ENCODE measurements at places on chromosomes 12 and 14.

DNA sequence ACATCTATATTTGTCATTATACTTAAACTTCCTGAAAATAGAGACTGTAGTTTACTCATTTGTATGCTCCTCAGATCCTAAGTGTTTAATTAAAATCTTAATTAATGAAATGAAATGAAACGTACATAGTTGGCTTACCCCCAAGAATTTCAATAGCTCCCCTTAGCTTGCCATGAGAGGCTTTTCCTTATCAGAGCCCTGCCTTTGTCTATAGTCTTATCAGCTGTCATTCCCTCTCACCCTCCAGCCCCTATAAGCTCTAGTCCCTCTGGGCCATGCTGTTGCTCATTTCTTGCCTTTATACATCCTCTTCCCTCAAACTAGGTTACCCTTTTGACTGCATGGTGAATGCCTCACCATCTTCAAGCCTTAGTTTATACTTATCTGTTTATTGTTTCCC lies 1.1 kb upstream of the RTRAF start:
- no peak for DNase-seq

- no peak for DNase-seq
These were observed 754 bp downstream of the ACSS3 start for GRCh38 chr12:81078469-81079196.

GRCh38 chr12:25332143-25332542 lies 81.4 kb upstream of the KRAS start:
- DNase-seq, result no peak

DNA sequence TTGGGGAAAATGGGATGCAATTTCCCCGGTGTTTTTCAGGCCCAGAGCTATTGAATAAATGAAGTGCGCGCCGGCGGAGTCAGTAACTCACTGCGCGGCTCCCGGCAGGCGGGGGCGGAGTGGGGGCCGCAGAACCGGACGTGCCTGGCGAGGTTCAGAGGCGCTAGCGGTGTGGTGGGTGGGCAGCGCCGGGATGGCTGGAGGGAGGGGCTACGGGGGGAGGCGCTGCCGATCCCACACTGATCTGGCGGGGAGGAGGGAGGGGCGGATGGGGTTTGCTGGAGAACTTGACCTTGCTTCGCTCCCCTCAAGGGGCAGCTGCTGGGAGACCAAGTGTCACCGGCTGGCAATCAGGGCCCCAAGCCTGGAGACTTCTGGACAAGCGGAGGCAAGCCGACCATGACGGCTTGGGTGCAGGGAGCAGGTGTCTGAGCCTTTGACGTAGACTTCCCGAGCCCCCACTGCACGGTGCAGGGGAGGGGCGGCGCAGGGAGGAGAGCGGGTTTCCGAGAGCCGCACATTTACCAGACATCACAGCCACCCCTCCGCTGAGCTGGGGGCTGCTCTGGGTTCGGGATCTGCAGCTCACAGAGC lies 174.1 kb upstream of the RTL1 start:
- DNase-seq, result no peak

- DNase-seq, result no peak
These were observed 1.1 kb upstream of the TRAF3 start for GRCh38 chr14:102775855-102776760.

GRCh38 chr14:60090864-60091519 lies 731 bp upstream of the PCNX4 start:
- DNase-seq, result no peak

DNA sequence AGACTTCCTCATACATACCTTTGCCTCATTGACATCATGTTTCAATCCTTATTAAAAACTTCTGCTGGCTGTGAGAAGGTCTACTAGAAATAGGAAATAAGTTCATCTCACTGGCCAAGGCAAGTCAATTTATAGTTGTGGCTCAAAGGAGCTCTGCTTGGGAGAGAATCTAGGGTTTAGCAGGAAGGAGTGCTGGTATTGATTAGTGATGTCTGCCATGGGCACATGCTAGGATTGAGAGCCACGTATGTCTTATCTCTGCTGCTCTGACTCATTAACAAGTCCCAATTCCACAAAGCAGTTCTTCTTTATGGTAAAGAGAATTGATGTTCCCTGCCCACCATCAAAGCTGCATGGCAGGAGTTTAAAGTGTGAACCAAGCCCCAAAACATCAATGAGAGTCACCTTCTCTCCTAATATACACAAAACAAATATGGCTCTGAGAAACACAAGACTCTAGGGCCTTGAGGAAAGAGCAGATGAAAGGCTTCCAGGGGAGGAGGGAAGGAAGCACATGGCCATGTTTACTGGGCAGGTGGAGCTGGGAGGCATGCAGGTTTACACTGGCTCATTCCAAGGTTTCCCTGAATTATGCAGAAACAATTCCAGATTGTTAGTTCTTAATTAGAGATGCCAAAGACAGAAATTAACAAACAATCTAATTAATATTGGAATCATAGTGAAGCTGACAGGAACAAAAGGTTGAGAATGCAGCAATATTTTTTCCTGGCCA lies 931.9 kb upstream of the TMEM132C start:
- no peak for DNase-seq

DNA sequence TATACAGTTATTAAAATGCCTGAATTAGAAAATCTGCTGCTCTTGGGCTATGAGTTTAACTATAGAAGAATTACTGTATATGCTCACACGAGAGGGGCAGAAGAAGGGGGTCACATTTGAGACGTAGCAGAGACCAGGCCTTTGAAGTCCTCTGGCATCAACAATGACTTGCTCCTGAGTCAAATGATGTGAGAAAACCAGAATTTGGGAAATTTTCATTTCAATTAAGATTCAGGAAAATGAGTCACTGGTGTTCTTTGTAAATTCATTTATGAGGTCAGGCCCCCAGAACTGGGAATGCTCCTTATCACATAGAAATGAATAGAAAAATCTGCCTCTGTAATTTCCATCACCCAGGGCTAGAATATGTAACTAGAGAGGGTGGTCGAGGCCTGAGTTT lies 92.9 kb downstream of the APAF1 start:
- DNase-seq, result no peak

DNA sequence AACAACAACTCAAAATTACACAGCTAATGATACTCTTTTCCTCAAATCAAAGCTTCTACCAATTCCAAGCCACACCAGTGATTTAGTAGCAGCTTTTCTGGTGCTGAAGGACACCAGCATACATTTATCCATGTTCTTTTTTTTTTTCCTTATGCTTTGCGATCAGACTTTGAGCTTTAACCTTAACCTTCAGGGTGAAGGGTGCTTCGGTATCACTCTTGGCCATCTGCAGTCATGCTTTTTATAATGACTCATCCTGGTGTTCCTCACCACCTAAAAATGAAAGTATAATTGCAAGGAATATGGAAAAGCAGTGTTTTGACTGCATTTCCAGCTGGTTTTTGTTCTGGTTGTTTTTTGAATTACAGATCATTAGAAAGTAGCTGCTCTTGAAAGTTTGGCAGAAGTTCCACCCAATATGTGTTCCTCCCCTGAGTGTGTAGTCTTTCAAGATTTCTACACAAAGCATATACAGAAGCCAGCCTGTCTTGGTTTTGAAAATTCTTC lies 1.3 kb upstream of the SLC41A2 start:
- no peak for DNase-seq

DNA sequence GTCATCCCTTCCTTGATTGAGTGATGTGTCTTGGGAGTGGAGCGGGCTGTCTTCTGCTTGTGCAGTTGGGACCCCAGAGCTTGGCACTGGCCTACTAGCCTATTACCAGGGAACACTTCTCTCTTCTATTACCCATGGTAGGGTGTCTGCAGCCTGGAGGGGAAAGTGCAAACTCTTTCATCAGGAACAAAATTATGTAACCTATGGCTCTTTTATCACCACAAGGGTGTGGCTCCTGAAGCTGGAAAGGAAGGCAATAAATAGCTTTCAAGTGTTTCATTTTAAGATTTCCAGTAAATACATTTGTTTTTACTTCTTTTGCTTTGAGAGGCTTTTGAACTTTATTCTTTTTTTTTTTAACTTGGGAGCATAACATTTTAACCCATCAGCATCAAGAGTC lies 349.7 kb upstream of the FAR2 start:
- no peak for DNase-seq

DNA sequence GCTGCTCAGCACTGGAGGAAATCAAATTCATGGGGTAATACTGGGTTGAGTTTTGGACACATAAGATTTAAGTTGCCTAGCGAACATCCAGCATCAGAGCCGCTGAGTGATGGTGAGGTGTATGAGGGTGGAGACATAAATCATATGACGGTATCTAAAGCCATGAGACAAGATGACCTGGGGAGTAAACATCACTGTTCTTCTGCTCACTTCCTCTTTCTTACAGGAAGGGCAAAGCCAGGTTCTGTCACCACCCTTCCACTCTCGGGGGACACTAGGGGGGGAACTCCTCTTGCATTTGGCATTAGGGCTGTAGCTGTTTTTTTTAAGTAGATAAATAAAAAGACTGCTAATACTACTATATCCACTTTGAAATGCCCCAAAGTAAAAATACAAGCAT lies 24.0 kb downstream of the PRDM4 start:
- DNase-seq, result no peak

DNA sequence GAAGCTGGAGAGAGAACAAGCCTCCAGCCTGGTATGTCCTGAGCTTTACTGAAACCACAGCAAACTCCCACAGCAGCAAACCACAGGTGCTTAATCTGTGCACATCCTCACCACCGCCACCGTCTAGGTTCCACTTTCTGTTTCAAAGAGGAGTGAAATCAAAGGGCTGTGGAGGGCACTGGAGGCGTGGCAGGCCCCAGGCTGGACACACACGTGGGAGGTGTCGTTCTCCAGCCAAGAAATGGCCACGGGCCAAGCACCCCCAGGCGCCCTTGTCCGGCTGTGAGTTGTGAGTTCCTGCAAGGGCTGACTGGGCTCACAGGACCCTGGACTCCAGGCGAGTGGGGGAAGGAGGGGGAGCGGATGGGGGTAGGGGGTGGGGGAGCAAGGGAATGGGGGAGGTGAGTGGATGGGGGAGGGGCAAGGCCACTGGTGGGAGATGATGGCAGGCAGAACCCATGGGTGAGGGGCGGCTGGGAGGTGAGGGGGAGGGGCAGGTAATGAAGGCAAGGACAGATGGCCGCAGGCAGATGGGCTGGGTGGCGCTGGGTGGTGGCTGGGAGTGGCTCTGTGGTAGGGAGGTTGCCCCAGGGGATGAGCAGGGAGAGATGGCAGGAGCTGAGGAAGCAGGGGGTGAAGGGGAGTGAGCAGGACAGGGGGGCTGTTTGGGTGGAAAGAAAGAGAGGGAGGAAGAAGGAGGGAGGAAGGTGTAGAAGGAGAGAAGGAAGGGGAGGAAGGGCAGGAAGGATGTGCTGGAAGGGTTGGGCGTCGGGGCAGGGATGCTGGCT lies 86.7 kb downstream of the NCOR2 start:
- no peak for DNase-seq

GRCh38 chr12:28824849-28825248 lies 324.2 kb upstream of the FAR2 start:
- no peak for DNase-seq

DNA sequence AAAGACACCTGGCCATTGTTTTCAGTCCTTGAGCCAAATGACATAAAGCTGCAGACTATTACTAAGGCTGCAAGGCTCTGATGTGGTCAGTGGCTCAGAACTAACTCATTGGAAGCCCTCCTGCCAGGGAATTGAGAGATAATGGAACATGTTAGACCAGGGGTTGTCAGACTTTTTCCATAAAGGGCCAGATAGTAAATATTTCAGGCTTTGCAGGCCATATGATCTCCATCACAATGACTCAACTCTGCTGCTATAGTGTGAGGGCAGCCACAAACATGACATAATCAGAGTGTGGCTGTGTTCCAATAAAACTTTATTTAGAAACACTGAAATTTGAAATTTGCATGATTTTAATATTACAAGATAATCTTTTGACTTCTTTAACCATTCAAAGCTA lies 140.3 kb downstream of the TMEM30B start:
- DNase-seq, result no peak

DNA sequence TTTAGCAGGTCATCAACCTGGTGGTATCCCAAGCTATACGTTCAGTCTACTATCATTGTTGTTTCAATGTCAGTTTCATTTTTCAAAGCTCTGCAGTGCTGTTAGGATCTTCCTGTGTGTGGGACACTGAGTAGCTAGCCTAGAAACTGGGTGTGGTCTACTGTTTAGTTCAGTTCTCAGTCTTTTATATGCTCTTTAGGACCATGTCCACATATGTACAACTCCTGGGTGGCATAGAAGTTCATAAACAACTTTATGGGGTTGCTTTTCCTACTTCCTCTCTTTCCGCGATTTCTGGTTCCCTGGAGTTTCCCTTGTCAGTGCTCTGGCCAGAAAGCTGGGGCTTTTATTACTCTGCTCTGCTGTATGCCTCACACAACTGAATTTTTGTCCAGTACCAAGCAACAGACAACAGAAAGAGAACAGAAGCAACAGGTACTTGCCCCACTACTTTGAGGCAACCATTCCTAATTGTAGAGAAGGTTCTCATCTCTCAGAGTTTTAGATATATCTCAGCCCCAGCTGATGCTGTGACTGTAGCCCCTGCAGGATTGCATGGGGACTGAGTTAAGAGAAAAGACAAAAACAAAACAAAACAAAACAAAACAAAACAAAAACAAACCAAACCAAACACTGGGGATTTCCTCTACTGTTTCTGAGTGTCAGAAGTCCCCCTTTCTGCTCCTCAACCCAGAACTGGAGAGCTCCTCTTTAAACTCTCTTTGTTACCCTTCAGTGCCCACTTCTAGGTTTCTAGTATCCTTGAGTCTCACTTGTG lies 30.3 kb downstream of the MIS18BP1 start:
- no peak for DNase-seq

DNA sequence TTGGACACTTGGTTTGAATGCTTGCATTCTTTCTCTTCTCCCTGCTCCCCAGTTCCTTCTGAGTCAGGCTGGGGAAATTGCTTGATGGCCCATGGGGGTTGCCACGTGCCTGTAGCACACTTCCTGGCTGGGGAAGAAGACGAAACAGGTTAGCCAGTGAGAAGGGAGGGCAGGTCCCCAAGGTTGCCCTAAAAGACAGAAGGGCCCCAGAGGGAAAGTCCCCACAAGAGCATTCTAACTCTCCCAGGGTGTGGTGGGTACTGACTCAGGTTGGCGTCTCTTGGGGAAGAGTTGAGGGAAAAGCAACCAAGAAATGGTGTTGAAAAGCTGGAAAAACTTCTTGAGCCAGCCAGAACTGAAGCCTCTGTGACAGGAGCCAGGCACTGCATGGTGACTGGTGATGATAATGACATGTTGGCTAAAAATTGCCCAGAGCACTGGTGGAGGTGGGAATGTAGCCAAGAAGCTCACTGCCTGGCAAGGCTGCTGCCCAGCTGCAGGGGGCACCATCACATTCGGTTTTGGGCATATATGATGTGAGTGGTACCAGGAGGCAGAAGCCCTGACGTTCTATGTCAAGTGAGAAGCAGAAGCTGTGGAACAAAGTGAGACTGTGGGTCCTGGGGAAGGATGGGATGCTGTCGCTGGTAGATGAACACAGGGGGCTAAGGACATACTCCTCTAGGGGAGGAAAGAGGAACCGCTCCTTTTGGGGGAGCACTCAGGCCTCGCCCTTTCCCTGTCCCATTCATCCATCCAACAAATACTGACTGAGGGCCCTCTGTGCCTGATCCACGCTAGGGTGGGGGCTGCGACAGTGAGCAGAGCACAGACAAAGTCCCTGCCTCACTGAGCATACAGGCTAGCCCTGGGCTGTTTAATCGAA lies 8.1 kb upstream of the RABGGTA start:
- peak; percentile 30 for DNase-seq

GRCh38 chr12:93763746-93764147 lies 86.6 kb downstream of the CRADD start:
- no peak for DNase-seq
